ENCODE measurements at places on chromosomes 1 and 21.

- DNase-seq: no peak
Observed at GRCh38 chr1:156937883-156938282, 17.5 kb downstream of the LRRC71 start.

DNA sequence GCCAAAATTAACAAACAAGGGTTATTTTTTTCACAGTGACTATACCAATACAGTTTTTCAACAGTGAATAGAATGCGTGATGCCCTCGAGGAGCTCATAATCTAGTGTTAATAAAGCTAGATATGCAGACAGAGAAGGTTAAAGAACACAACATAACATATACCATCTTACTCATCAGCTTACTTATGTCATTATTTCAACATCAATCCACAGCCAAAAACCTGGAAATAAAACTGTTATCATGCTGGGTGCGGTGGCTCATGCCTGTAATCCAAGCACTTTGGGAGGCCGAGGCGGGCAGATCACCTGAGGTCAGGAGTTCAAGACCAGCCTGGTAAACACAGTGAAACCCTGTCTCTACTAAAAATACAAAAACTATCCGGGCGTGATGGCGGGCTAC, 6.1 kb downstream of the STX6 start:
- no peak for DNase-seq

DNA sequence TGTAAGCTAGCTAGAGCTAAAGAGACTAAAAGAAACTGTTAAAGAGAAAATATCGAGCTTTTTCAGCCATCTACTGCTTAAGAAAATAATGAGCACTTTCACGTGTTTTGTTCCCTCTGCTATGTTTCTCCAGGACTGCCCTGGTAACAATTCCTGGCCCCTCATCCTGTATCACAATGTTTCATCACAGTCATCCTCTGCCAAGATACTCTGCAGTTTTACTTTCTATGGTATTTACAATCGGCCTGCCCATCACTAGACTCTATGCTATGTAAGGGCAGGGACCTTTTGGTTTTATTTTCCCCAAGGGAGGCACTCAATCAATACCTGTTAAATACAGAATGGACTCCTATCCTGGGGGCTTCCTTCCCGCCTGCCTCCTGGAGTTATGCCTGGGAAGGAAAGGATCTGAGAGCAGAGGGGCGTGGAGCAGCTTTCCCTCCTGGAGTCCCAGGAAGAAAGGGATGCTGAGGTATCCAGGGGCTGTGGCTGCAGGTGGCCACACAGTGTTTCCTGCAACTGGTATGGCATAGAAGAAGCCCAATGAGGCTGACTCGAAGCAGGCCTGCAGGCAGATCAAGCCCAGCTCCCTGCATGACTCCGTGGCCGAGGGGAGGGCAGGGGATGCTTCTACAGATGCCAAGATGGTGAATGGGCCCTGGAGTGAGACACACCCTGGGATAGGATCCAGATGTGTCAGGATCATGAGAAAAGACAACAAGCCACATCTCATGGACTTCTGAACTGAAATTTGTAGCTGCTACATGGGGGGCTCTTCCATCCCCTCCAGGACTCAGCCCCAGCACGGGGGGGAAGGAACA, 52.9 kb downstream of the MATN1 start:
- no peak for DNase-seq

DNA sequence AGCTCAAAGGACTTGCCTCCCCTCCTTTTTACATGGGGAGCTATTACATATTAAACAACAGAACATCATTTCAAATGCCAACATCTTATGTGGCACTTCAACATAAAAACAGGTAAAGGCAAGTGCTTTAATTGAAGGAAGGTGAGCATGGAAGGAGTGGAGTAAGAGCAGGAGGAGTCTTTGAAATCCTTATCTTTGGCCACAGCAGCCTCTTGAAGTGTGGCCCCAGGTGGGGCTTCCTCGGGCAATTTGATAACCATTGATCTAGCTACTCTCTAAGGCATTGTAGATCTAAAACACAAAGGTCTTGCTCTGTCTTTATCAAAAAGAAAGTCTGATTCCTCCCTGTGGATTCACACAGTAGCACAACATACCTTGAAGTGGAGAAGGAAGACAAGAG, 70.9 kb upstream of the PPP2R5A start:
- no peak for DNase-seq

DNA sequence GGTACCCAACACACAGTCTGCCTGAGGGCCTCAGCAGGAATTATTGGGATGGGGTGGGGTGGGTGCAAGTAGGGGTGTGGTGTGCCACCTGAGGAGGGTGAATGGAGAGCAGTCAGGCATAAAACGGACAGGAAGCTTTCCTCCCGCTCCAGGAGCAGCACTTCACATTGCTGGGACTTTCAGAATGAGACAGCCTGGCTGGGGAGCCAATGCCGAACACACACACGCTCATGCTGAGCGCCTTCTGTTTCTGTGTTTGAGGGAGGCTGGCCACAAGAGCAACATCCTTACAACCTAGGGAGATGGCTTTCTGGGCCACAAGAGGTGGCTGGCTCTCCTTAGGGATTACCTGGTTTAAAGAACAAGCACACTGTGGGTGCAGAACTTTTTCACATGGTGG, 98.0 kb downstream of the LAMC2 start:
- DNase-seq: no peak

- DNase-seq: no peak
Observed at GRCh38 chr1:200866521-200866920, 6.3 kb upstream of the GPR25 start.

GRCh38 chr1:115717541-115717940, 51.0 kb downstream of the CASQ2 start:
- no peak for DNase-seq

GRCh38 chr1:246793356-246793896, 69.2 kb downstream of the SCCPDH start:
- DNase-seq: no peak

GRCh38 chr1:87473203-87473661, 144.6 kb downstream of the LMO4 start:
- no peak for DNase-seq

DNA sequence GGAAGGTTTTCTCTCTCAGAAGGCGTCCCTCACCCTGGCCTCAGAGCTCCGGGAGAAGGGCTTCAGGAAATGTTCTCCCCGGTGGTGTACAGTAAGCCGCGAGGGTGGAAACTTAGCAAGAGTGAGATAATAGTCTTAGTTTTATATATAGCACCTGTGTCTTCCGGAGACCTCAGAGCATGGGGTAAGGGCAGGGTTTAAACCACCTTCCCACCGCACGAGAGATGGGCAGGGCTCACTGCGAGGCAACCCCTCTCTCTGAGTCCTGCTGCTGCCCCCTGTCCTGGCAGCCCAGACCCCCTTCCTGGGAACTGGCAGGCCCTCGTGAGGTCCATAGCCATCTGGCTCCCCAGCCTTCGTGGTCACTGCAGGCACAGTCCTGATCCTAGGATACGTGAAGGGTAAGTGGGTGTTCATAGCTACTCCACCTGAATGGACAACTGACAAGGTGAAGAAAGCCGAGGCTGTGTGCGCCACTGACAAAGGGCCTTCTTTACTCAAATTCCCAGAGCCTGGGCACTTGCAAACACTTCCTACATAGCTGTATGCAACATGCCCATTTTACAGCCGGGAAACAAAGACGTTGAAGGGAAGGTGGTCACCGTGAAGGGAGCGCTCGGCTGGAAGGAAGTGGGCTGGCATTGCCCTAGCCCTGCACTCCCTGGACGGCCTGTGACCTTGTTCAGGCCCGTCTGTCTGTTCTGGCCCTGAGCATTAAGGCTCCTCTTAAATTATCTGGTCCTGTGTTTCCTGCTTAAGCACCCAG, 26.9 kb downstream of the ITPKB start:
- no peak for DNase-seq

Measured in right forelimb (tissue), 1 donor.